ENCODE measurements at places on chromosomes 6 and 20.

DNA sequence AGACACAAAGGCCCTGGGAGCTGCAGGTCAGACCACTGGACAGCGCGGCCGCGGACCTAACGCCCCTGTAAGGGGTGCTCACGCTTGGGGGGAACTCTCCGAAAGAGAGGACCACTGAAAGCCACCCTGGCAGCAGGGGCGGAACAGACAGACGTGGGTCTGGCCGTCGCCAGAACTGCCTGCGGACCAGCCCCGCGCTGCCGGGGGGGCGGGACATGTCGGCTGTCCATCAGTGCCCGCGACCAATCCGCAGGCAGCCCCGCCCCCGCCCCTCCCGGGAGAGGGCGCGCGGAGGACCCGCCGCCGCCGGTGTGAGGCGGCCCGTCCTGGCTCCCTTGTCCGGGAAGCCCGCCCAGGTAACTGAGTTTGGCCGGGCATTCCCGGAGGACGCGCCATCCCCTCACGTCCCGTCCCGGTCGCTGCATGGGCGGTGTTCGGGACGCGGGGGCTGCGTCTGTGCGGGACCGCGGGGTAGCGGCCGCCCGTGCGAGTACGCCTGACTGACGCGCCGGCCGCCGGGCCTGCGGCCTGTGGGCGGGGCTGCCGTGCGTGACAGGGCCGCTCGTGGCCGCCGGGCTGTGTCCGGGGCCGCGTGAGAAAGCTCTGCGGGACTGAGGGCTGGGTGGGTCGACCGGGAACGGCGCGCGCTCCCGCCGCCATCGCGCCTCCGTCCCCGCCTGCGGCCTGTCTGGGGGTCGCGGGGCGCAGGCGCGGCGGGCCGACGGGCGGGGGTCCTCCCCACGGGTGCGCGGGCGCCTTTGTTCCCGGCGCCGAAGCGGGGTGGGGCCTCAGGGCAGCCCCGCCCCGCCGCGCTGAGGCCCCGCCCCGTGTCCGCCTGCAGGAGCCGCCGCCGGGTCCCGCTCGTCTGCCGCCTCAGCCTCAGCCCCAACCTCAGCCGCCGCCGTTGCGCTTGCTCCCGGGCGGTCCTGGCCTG lies at the start of gene PLCG1:
TSS of gene PLCG1 (plus strand) at position 864 of the 934 bp plus-strand sequence. CDS start 99 bp downstream, outside the sequence.
- peak; percentile 91 for DNase-seq

GRCh38 chr6:169640351-169640852 lies 61.4 kb downstream of the WDR27 start:
- no peak for DNase-seq

DNA sequence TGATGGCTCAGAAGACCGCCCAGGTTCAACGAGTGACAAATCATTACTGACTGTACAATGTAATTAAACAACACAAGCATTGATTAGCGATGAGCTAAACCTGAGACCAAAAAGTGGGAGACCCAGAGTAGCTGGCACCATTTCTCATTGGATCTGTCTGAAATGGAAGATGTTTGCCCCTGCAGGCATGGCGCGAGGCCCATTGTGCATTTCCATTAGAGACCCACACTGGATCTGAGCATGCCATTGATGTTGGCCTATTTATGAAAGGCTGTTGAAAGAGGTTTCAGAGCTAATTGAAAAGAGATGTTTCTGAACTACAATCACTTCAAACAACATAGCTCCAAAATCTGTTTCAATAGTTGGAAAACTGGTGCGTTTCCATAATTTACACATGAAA lies 196.7 kb downstream of the TFAP2B start:
- no peak for DNase-seq

DNA sequence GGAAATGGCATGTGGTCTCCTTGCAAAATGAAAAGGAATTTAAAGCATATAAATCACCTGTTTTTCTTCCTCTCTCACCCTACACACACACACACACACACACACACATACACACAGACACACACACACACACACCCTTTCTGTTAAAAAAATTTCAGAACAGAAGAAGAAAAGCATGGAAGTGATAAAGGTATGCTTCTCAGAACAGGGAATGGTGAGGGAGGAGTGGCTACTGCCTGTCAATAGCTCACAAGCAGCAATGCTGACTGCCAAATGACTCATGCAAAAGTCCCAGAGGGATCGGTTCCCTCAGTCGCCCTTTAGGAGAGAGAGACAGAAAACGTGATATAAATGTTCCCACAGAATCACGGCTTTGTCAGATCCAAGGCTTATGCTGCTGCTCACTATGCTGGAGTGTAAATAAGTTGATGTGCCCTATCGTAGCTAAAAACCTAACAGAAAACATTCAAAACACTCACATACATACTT lies 102.6 kb downstream of the IBTK start:
- DNase-seq = peak; percentile 11

DNA sequence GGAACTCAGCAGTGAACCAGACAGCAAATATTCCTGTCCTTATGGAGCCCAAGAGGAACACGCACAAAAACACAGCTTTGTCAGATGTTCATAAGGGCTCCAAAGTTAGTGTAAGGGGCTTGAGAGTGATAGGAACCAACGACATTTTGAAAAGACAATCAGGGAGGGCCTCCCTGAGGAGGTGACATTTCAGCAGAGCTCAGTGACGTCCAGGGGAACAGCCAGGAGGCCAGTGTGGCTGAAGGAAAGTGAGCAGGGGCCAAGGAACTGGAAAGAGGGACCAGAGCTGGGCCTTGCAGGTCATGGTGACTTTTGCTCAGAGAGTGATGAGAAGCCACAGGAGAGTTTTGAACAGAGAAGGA lies 16.1 kb downstream of the NOL4L start:
- DNase-seq = no peak

DNA sequence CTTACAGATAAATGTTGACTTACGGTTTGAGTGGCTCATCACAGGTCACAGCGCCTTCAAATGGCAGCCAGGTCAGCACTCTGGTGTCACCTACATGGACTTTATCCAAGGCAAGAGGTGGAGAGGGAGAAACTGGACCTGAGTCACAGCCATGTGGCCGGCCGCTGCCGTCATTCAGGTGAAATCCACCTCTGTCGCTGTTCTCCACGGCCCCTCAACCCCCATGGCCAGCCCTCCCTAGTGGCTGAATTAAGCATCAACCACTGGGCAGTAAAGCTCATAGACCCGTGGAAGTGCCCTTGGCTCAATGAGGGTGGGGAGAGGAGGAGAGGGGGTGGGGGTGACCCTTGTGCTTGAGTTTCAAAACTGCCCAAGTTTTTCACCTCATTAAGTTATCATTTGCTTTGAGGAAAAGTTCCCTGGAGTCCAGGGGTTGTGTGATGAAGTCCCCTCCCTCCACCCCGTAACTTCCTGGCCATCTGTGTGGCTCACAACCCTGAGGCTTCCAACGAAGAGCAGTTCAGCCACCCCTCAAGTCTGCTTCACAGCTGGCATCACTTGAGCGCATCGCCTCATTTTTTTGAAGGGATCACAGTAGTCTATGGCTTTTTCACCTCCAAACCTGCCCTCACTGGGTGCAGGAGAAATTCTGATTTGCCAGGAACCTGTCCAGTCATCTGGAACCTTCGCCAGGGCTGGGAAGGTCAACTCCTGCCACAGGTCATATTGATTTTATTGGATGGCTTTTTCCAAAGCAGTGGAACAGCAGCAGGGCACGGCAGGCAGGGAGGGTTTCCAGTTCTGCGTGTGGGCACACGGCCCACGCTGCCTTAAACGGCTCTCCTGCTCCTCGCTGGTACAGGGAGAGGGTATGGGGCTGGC lies 43.5 kb upstream of the APCDD1L start:
- no peak for DNase-seq

DNA sequence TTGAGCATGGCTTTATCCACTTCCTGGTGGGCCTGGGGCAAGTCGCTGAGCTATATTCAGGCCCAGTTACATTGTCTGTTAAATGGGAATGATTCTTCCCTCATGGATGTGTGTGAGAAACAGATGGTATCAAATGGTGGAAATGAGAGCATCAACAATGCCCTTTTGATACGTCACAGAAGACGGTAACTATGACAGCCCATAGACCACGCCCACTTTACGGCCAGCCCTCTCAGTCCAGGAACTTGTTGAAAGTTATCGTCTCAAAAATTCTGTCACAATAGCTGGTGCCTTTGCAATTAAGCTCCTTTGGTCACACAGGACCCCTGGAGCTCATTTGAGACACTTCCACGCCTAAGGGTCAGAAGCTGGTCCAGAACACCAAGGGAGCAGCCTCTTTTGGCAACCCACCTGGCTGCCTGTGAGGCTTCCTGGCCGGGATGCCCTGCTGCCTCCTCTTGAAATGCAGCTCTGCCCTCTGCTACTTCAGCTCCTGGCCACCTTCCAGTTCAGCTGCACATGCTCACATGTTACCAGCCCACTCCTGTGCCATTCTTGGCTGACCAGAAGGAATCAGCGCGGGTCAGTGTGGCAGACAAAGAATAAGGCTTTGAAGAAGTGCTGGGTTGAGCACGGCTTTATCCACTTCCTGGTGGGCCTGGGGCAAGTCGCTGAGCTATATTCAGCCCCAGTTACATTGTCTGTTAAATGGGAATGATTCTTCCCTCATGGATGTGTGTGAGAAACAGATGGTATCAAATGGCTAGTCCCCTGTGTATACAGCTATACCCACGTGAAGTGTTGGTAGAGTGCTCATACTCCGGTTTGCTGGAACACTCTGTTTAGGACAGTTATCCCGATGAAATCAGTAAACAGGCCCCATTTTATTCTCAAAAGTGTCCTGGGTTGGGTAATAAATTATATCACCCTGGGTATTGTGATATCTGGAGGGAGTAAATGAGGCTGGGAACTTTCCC lies 199.2 kb upstream of the SUPT3H start:
- DNase-seq = peak; percentile 8

DNA sequence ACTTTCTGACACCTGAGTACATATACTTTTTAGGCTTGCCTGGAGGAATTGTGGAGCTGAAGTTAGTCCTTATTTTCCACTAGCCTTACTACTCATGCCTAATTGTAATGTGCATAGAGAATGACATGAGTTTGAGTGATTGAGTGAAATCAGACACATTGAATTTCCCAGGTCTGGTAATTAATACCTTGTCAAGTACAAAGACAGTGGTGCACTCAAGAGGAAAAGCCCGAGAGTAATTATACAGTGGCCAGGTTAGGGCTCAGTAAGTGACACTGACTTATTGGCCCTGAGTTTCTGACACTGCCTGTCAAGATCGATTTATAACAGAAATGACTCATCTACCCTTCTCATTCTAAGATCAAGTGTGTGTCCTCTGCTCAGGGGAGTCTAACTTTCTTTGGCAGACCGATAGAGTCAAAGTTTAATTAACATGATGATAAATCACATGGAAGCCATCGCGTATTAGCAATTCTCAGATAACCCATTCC lies 288.3 kb downstream of the TPBG start:
- no peak for DNase-seq

DNA sequence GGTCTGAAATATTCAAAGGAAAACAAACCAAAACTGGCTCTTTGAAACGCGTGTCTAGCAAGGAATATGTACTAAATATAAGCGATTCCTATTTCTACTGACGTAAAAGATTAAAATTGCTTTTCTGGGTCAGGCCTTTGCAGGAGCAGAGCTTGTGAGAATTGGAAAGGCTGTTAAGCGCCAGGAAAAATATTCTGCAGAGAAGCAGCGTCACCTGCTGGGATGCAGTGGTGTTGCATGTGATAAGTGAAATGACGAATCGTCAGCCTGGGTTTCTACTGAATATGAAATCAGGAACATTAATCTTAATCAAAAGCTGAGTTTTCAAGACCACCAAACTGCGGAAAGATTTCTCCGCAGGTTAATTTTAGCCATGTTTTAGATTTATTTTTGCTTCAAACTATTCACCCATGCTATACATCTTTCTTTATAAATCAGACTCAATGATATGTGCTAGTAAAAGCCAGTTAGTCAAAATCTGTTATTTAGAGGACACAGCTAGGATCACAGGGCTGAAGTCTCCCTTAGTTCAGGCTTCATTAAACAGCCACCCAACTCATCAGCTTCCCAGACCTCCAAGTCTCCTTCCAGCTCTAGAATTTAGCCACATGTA lies 67.4 kb downstream of the ALDH8A1 start:
- peak; percentile 86 for DNase-seq

- DNase-seq = no peak
These were observed 660 bp upstream of the TFB1M start for GRCh38 chr6:155314773-155315515.

DNA sequence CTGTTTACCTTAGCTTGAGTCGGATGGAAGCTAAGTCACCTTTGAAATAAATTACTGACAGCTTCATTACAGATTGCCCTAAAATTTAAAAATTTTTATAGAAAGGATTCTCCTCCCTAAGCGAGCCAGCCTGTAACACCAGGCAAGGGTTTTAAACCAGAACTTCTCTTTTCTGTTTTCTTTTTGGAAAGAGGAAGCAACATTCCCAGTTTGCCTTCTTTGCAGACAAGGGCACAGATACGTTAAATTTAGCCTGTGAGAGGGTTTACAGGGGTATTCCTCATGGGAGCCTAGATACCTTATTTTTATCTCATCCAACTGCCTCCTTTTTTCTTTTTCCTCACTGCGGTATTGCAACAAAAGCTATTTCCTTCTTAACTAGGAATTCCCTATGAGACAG lies 45.0 kb downstream of the GNAS start:
- no peak for DNase-seq

DNA sequence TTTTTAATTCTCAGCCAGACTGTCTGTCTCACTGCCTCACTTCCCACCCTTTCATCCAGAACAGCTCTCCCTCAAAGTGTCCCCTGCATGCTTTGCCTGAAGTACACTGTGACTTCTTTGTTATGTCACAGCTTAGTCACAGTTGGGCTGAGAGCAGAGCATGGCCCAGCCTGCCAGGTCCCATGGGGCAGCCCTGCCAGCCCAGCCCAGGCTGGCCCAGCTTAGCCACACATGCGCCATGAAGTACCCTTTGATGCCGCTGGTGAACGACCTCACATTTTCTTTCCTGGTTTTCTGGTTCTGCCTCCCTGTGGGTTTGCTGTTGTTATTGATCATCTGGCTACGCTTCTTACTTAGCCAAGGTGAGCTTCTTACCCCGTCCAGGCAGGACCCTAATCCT lies at the start of gene ADIG:
TSS of gene ADIG (plus strand) at position 185 of the 400 bp plus-strand sequence. CDS start at position 239, 54 bp downstream.
- DNase-seq = peak; percentile 69

DNA sequence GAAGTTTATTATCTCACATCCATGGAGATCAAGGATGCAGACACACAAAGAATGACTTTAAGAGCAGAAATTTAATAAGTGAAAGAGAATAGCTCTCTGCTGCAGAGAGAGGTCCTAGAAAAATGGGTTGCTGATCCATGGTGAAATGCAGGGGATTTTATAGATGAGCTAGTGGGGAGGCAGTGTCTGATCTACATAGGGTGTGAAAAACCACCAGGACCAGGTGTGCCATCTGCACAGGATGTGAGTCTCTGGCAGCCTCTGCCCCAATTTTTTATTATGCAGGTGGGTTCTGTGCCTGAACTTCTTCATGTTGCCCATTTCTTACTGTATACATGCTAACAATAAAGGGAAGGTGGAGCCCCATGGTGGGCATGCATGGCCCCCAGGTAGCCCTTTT lies 19.9 kb upstream of the NANP start:
- no peak for DNase-seq
